ENCODE measurements at places on chromosomes 2 and 18.

DNA sequence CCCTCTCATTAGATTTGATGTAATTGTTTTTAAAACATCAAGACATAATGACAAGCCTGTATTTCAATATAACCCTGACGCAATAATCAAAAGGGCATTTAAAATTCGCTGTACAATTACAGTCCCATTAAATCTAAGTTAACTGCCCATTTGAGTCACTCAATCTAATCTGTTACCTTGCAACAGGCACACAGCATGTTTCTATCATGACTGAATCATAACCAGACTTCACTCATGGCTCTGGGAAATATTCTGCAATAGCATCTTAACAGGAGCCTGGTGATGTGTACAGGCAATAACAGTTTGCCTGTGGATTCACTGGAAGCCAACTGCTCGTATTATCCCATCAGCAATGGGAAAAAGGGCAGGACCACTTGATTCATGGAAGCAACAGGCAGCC lies 142.3 kb upstream of the NCKAP5 start:
- DNase-seq, result no peak

DNA sequence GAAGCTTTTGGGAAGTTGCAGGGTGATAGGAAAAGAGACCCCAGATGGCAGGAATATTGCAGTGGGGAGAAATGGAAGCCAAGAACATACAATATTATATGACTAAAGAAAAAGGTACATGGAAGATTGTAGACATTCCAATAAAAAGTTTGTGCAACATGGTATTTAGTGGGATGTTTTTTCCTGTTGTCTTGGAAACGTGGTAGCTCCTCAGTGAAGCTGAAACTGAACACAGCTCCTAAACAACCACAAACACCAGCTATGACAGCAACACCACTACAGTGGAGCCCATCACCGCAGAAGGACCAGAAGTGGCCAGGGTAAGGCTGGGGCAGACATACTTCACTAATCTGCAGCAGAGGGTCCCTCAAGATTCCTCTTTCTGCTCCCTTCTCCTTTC lies 246.8 kb downstream of the CDH20 start:
- DNase-seq, result no peak

DNA sequence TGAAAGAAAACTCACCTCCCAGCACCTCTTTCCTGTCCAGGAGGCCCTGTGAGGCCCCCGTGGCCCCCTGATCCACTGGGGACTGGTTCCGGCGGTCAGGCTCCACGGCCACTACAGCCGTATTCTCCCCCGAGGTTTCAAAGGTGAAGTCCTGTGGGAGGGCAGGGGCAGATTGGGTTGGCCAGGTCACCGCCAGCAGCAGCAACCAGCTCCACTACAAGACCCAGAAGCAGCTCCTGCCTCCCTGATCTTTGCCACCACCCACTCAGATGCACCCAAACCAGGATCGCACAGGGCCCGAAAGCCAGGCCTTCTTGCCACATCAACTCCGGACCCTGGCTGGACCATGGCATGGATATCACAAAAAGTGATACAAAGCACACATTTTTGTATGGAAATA lies 21.9 kb downstream of the SDC1 start:
- no peak for DNase-seq

- no peak for DNase-seq
Measured at GRCh38 chr2:233111427-233111826, 51.3 kb downstream of the INPP5D start.

DNA sequence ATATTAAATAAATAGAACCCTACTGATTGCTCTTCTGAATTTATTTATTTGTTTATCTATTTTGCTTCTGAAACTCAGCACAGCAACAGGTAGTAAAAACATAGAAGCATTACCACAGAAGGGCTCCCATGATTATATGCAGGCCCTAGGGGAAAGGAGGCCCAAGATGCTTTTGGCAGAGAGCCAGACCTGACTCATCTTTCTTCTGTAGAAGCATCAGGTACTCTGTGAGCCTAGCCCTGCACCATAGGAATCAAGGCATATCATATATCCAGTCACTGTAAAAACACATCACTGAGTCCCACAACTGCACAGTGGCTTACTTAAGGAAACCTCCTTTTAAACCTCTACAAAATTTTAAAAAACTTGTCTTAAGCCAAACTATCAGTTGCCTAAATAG lies 1.8 kb downstream of the SCN9A start:
- DNase-seq, result no peak

DNA sequence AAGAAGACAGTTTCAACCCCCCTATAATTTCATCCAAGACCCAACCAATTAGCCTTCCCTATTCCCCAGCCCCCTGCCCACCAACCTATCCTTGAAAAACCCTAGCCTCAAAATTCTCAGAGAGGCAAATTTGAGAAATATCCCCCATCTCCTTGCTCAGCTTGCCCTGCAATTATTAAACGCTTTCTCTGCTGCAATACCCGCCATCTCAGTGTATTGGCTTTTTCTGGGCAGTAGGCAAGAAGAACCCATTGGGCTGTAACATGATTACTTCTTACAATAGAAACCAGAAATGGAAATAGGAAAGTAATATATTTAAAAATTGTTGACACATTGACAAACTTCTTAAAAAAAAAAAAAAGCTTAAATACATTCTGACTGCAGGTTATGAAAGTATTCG lies 140.6 kb upstream of the CCDC150 start:
- no peak for DNase-seq

DNA sequence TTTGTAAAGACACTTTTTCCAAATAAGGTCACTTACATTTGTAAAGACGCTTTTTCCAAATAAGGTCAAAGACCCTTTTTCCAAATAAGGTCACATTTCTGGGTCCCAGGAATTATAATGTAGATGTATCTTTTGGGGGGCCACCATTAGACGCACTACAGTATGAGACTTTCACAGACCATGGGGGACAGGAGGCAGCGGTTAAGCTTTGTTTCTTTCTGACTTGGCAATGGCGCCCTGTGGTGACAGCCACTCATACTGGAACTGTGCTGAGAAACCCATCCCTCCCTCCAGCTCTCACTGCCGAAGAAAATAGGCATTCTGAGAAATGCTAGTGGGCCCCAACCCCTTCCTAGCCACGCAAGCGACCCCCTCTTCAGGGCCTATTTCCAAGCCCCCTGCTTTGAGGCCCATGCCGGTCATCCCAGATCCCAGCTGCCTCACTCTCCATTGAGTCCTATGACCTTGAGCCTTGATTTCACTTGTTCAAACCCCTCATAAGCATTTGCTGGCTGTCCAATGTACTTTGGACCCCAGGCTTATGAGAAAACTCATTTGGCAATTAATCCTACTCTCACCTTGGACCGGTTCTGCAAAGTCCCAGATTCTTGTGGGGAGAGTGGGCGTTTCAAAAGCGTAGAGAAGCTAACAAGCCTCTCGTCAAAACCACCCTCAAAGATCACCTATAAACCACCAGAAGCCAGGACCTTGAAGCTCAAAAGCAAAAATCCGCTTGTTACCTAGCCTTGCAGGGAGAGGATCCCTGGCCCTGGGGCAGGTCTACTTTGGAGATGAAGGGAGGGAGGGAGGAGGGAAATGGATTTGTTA lies 11.3 kb upstream of the SPATA3 start:
- no peak for DNase-seq

DNA sequence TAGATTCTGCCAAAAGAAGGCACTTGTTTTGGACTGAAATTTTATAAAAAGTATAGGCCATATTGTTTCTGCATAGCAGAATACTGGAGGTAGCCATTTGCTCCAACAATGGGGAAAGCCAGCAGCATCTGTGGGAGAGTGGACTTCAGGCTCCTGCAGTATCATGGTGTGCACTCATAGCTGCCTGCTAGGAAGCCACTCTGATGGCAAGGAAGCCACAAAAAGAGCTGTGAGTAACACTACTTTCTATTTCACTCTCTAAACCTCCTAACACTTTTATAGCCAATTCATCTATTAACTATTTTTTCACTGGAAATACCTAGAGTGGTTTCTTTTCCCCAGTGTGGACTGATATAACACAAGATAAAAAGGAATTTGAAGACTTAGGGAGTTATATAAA lies 144.4 kb upstream of the KCNJ3 start:
- DNase-seq, result no peak

DNA sequence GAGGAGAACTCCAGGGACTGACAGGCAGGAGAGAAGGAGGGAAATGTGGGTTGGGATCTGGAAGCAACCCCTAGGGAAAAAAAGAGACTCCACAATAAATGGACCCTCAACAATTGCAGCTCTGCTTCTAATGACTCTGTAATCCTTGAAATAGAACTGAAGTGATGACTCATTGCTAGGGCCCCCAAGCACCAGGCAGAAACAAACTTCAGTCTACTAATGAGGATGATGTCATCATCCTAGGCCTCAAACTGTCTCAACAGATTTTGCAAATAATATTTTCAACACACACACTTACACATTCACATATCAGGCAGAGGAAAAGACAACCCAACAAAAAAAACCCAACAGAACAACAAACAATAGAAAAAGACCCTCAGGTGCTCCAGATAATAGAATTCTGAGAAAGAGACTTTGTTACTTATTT lies 143.3 kb downstream of the HDAC4 start:
- no peak for DNase-seq

- DNase-seq, result no peak
Measured at GRCh38 chr2:207038299-207038698, 99.0 kb downstream of the CPO start.

GRCh38 chr2:133062931-133063665 lies 393.1 kb upstream of the LYPD1 start:
- DNase-seq, result no peak

DNA sequence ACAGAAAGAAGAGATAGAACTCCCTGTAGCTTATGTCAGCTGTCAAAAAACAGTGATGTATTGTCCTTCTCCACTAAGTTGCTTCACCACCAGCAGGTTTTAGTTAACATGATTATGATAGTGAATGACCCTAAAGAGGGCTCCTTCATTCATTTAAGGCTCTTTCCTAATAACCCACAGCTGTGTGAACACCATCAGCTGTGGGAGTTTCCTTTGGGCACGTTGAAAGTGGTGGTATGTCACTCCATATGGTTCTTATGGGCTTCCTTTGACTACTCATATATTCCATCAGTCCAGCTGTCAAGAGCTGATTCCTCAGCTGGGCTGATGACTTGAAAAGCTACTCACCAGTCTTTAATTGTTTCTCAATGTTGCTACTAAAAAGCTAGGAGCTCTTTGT lies 210.3 kb downstream of the UBE2E3 start:
- DNase-seq, result no peak

DNA sequence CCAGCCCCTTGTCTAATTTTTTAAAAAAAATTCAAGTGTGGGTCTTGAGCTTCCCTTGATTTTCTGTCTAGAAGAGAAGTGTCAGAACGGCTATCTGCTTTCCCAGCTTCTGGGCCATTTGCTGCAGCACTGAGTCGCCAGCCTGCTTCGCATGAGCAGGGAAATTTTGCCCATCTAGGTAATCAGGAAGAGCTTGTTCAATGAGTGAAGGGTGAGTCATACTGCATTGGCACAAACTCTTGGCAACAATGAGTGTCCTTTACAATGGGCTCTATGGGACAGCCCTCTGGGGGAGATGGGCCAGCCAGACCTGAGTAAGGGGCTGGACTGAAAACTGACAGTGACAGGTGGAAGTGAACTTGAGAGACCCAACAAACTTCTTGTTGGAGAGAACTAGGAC lies 2.4 kb upstream of the RNF144A start:
- DNase-seq, result no peak

DNA sequence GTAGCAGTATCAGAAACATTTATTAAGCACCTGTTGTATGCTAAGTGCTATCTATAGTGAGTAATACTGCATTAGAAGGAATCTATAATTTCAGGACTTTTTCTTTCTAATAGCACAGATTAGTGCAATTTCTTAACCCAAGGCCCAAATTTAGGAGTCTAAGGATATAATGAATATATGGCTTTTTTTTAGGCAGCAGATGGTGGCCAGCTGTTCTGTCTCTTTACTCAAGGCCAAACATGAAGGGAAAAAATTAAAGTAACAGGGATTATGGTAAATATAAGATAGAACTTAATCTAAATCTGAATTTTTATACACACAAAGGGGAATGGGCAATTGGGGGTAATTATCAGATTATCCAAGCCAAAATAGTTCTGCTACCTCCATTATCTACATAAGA lies 230.6 kb upstream of the SP5 start:
- no peak for DNase-seq

DNA sequence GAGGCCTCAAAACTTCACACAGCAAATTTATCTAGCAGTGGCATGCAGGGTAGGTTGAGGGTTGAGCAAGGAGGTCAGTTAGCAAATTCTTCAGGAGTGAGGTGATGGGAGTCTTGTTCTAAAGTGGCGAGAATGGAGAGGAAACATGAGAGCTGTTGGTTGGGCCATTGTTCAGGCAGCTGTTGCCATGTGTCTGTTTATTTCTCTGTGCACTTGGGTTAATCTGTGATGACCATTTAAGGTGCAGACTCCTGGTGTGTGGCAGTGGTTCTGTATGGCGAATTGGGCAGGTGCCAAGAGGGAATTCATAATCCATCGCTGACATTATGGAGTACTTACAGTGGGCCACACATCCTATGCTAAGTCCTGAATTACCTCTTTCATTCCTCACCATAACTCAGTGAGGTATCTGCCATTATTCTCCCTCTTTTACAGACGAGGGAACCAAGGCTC lies 30.4 kb downstream of the TMEM178A start:
- DNase-seq, result no peak

DNA sequence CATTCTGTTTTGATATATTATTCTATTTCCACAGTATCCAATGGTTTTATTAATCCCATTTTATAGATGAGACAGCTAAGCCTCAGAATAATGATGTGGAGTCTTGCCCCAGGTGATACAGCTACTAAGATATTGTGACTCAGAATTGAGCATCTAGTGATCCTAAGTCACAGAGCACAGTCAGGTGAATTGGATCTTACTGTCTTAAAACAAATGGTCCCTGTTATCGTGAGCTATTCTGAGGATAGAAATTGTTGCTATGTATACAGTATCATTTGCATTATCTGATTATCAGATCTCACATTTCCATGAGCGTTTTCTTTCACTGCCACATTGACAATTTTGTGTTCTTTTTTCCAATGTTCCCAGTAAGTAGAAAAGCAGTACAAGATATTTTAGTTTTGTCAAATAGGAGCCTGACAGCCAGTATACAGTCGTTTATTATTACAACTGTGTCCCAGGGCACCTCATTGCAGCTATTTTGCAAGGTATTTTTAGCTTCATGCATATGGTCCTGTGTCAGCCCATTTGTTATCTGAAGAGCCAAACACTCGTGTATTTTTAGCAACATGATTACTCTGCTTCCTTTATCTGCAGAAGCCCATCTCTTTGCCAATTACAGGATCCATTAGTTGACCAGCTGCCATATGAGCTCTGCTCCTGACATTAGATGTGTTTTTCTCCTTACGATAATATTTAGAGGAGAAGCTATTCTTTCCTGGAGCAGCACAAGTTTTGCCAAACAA lies 25.1 kb upstream of the SGPP2 start:
- no peak for DNase-seq

DNA sequence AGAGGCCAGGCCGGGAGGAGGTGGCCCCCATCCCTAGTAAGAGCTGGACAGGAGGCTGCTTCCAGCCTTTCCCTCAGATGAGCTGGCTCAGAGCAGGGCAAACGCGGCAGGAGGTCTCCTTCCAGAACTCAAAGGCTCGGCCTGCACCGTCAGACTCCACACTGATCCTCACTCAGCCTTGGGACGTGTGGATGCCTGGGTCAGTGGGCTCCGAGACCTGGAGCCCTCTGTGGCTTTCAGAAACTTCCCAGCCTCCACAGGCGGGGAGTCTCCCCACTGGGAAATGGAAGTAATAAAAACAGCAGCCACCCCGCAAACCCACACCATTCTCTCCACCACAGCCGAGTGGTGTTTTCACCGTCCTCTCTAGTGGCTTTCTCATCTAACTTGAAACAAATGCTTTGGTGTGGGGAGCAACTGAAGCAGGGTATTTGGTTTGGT lies 54.3 kb downstream of the INPP5D start:
- no peak for DNase-seq
